ENCODE measurements at places on chromosomes 2 and 18.

GRCh38 chr18:46772357-46772756 is 15.5 kb upstream of the ST8SIA5 start:
- DNase-seq = no peak

GRCh38 chr2:71154279-71154678 is 23.8 kb downstream of the MPHOSPH10 start:
- DNase-seq = no peak

DNA sequence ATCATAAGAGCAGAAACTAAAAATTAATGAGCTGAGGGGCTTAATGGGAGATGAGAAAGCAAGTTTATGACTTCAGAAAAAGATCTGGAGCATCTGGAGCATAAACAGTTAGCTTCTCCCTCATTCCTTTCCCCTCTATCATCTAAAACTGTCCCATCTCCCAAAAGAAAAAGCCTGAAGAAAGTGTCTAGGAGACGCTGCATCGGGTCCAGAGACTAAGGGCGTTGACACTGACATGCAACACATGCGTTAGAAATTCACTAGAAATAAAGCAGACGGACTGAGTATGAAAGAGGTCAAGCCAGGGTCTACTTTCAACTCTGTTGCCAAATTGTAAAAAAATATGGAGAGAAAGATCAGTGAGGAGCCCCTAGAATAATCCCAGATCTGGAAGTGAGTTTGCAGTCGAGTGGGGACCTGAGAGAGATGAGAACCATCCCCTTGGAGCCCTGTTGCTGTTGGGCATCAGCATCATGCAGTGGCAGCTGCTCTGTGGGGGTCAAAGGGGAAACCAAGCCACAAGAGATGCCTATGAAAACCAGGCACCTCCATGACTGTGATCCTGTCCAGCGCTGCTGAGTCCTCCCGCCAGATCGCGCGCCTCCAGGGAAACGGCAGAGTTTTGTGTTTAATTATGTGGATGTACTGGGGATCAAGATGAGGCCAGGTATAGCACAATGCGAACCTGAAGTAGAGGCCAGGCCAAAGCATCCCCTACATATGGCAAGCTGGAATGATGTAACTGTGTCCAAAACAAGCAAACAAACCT is 13.9 kb downstream of the ANTXR1 start:
- no peak for DNase-seq

GRCh38 chr2:127094509-127095366 is 12.2 kb downstream of the BIN1 start:
- no peak for DNase-seq

- no peak for DNase-seq
Observed at GRCh38 chr2:124001696-124002430, 23.2 kb upstream of the CNTNAP5 start.

DNA sequence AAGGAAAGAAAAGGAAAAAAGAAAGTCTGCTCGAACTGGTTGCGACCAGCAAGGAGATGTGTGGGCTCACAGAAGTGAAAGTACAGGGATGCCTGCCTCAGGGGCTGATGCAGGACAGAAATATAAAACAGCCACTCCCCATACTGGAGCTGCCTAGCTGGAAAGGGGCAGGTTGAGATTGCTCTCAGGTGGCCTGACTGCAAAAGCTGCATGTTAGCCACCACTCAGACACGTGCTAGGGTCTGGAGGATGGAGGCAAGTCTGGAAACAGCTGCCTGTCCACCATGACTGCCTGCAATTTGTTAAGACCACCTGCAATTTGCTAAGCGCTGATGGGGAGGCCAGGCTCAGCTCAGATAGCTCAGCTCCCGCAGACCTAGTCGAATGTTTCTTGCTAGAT is 17.9 kb downstream of the B3GNT7 start:
- no peak for DNase-seq

GRCh38 chr2:177024765-177025164 is 187.8 kb upstream of the HNRNPA3 start:
- no peak for DNase-seq

DNA sequence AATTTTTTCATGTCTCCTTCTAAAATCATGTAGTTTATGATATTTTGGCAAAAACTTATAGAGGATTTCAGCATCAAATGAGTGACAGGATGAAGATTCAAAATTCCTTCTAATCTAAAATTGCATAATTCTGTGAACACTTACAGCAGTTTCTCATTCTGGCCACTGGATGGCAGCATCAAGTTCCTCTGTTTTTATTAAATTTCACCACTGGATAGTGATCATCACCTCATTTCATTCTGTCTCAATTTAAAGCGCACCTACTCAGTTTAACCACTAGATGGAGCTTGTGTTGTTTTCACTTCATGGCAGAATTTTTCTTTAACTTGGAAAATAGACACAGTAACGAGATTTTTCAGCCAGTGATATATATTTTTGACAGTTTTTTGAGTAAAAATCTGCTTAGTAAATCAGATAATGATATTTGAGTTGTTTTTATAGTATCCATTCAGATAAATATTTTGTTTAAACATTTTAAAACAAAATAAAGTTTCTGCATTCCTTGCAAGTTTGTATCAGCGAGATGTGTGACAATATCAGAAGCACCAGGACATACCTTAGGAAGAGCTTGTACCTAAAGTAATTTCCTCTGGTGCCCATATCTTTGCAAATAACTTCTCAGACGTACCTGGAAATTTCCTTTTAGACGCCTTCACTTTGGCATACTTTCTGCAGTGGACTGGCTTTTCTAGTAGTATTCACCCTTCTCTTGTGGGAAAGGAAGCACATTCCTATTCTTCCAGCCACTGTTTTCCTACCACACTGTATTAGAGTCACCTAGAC is 94.7 kb upstream of the ARHGAP15 start:
- DNase-seq = peak; percentile 89

- no peak for DNase-seq
Observed at GRCh38 chr2:134169788-134170187, 84.1 kb upstream of the MGAT5 start.

GRCh38 chr18:26869640-26870039 is 4.1 kb upstream of the AQP4 start:
- no peak for DNase-seq

- DNase-seq = no peak
Observed at GRCh38 chr18:73288813-73289212, 421.0 kb upstream of the NETO1 start.

- DNase-seq = no peak
Observed at GRCh38 chr2:238724728-238725127, 123.2 kb upstream of the TWIST2 start.

GRCh38 chr18:3665780-3666525 is 216.0 kb downstream of the TGIF1 start:
- peak; percentile 79 for DNase-seq

GRCh38 chr2:191748059-191748461 is 70.1 kb downstream of the NABP1 start:
- DNase-seq = no peak

DNA sequence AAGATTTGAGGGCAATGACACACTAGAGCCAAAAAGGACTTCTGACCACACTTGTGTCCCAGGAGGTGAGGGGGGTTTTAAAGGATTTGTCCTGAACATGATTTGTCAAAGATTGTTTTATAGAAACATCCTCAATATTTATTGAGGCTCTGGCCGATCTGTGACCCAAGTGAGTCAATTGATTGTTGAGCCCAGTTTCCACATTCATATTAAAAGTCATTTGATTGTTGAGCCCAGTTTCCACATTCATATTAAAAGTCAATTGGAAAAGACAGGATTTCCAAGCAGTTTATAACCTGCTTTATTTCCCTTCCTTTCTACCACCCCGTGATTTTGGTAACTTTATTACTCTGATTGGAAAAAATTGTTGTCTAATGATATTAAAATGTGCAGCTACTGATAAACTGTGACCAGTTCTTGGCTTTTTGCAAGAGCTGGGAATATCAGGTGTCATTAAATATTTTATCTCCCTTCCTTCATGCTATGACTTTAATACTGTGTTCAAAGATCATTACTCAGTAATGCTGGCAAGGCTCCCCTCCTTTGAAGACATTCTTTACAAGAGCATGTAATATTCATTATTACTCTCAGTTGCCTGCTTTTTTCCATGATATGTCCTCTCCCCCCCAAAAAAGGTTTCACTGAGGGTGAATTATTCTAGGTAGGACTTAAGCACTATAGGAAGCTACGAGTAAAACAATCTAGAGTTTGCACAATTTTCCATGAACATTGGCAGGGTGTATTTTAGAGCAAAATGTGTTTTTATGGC is 75.3 kb downstream of the HRH4 start:
- no peak for DNase-seq

DNA sequence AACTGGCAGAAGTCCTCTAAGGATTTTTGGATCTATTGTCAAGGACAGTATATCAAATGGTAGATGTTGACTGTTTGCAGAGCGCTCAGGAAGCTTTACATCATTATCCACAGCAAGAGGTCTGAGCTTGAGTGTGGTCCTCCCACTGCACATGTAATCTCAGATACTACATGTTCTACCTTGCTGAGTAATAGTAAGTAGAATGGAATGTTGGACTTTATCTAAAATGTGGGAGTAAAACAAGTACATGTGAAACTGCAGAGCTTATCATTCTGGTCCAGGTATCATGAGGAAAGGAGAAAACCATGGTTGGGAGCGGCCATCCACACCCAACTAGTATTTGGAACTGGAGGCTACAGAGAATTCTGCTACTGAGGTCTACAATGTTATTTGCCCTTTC is 19.3 kb upstream of the CD28 start:
- DNase-seq = no peak

GRCh38 chr2:158578703-158579330 is 122.1 kb downstream of the PKP4 start:
- DNase-seq = no peak

DNA sequence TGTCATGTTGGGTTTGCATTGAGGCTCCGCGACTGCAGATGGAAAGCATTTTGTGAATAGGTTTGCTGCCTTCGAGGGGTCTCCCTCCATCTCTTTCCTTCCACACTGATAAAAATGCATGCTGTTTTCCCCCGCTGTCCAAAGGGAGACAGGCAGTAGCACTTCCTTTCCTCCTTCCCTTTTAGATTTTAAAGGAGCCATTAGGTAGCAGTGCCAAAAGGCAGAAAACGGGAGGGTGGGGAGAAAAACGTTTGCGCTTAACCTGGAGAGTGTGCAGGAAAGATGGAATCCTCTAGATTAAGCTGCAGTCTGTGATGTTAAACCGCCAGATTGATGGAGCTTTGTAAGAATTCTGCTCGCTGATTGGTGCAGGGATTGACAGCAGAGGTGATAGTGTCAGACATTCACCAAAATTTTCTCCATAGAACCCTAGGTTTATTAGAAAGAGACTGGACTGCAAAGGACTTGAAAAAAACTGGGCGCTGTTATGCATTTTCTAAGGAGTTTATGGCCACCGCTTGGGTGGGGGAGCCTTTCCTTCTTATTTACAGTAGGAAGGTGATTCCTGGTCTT is 688 bp downstream of the MAPRE2 start:
- peak; percentile 50 for DNase-seq

- DNase-seq = peak; percentile 53
Observed at GRCh38 chr2:127084611-127085316, 22.2 kb downstream of the BIN1 start.

- no peak for DNase-seq
Observed at GRCh38 chr18:12574494-12575185, 83.3 kb downstream of the SPIRE1 start.

DNA sequence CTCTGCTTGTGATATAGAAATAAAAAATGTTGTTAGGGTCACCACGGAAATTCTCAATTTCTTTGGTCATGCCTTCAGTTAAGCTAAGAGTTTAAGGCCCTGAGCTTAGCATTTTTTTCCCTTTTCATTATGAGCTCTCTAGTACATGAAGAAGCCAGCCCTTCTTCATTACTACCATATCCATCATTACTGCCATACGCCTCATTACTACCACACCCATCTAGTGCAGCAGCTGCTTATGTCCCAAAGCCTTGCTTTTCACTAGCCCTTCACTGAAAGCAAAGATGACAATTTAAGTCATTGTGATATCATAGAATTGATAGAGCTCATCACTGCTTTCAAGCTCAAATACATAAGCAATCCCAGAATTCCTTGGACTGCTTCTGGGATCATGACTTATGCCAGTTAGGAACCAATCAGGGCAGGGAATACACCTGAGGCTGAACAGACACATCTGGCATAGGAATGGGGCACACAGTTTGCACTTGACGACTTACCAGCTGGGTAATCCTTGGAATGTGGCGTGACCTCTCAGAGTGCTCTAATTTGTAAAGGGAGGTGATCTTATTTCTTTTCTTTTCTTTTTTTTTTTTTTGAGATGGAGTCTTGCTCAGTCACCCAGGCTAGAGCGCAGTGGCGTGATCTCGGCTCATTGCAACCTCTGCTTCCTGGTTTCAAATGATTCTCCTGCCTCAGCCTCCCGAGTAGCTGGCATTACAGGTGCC is 40.3 kb downstream of the SOWAHC start:
- no peak for DNase-seq

- no peak for DNase-seq
Observed at GRCh38 chr2:174191342-174192074, 56.8 kb downstream of the OLA1 start.

- DNase-seq = no peak
Observed at GRCh38 chr2:144567745-144568144, 47.8 kb upstream of the ZEB2 start.

DNA sequence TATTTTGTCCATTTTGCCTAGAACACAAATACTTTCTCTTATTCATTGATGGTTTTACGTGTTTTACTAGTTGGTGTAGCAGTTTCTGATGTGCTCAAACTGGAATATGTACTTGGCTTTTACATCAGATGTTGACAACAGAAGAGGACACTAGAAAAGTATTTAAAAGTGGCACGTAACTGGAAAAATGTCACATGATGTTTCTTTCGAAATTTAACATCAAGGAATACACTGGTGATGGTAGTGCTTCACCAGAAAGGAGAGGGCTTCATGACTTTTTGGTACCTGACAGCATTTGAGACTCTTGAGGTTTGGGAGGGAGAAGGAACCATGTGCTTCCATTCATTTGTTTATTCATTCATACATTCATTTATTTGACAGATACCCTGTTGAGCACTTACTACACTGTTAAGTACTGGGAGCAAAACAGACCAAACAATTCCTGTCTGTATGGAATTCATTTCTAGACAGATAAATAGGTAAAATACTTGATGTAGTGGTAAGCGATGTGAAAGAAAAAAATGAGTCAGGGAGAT is 1.5 kb downstream of the GIGYF2 start:
- DNase-seq = no peak

GRCh38 chr2:236565212-236565611 is 4.4 kb upstream of the ACKR3 start:
- DNase-seq = no peak

DNA sequence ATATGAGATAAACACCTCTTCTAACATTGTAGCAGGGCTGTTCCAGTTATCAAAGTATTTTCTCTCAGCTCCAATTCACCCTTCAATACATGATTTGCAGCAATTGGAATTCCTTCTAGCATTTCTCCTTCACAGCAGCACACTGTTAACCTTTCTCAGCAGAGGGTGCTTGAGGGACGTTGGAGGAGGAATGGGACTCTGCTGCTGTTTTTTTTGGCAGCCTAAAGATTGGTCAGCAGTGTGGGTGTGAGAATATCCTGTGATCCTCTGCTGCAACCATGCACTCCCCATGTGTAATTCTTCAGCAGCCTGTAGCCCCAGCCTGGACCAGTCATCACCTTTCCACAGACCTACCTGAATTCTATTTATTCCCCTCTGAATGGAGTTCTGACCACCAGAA is 1708.9 kb upstream of the CELF4 start:
- DNase-seq = no peak

- no peak for DNase-seq
Observed at GRCh38 chr2:179354739-179355537, 90.3 kb upstream of the SESTD1 start.

GRCh38 chr2:31728406-31729064 is 147.8 kb upstream of the SRD5A2 start:
- no peak for DNase-seq
